ENCODE measurements at places on chromosomes 11 and 22. TPM values are rescaled to one million over a fixed set of nuclear protein-coding genes. Genes with fewer than 3 reads are reported as not detected.

The ANO5 gene
- 0.18 TPM for polyA plus RNA-seq

The AIFM3 gene
- 2.3 TPM for polyA plus RNA-seq

The TMEM191B gene
- 1.8 TPM for polyA plus RNA-seq

The MPZL2 gene
- polyA plus RNA-seq = 8.0 TPM

DNA sequence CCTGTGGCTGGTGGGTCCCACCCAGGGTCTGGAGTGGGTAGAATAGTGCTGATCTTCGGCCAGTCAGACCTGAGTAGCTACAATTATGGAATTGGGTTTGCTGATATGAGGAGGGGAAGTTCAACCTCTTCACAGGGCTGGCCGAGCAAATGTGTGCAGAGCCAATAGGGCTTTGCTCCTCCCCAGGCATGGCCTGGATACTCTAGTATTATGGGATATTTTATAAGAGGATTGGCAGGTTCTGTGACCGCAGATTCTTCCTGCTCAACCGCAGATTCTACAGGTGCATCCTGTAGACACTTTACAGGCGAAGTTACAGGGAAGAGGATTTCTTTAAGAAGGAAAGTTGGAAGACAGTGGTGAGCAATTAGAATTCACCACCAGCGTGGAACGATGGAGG, 44.3 kb downstream of the TBC1D22A start:
- H3K36me3 ChIP-seq = peaks cover 84% of the 10 kb centered on the region
- no peak overlapping the region for H3K27ac ChIP-seq
- H3K4me3 ChIP-seq = no peak overlapping the region
- DNase-seq = no peak

- DNase-seq = no peak
- H3K27ac ChIP-seq = no peak overlapping the region
Measured at GRCh38 chr11:15801616-15802015, 554.7 kb downstream of the SOX6 start.

GRCh38 chr22:23266780-23267179, 86.5 kb downstream of the BCR start:
- H3K27me3 ChIP-seq = no peaks in the 10 kb centered on the region
- H3K36me3 ChIP-seq = peaks cover 90% of the 10 kb centered on the region
- no peak for DNase-seq
- no peaks in the 10 kb centered on the region for H3K4me1 ChIP-seq
- H3K27ac ChIP-seq = no peak overlapping the region

Data from CD14-positive monocyte (primary cell).